ENCODE measurements at places on chromosomes 7 and 10.

GRCh38 chr10:60549686-60550085 lies 160.0 kb upstream of the ANK3 start:
- no peak for DNase-seq

DNA sequence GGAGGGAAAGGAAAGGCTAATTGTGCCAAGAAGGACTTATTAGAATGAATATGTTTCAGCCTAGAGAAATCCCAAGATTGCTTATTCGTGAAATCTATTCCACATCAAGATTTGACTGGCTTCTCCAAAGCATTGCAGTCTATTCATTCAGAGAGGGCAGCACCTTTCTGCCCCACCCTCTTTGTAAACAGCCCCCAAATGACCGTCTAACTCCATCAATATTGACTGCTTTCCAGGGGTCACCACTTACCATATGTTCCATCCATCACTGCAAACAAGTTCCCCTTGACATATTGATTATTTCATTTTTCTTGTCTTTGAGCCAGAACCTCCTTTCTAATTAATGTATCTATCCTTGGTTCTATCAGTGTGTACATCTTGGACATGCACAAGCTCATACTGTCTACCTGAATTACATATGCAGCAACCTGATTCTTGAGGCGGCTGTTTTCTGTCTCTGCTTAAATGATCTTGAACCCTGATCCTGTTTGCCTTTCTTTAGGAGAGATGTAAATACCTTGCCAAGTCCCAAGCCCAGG lies 44.2 kb upstream of the PTER start:
- no peak for DNase-seq

DNA sequence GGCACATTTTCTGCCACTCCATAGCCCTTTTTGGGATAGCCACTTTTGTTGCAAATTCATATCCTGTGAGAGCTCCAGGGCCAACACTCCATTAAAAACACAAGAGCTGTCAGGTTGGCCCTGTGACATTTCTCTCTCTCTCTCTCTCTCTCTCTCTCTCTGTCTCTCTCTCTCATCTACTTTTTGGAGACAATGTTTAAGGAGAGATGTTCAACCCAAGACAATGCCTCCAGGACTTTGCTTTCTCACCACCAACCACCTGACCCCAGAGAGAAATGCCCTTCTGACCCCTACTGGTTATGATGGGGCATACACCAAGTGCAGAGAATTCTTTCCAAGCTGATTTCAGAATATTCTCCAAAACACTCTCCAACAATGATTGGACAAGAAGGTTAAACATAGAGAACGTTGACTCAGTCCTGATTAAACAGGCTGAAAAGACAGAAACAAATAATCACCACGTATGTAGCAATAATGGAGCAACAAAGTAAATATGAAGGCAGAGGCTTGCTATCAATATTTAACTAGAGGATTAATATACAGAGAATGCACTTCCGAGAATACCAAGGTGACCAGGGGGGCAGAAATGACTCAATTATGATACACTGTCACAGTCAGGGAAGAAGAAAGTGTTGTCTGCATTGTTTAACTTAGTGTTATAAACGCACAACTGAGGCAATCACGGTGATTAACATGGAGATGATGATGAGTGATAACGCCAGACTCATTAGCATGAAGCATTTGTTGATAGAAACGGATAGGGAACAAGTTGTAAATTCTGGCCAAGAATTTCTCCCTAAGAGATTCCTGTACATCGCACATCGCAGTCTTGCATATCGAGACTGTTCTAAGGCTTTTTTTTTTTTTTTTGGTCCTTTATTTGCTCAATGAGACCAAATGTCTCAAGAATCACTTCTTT lies 178.5 kb downstream of the NRP1 start:
- no peak for DNase-seq

GRCh38 chr7:35652124-35652523 lies 42.8 kb downstream of the HERPUD2 start:
- DNase-seq: no peak

Measured in DMS79 treated with DMSO at 0.1 percent for 48 hours (cell line).